ENCODE measurements at places on chromosomes 5 and 9. TPM values are rescaled to one million over a fixed set of nuclear protein-coding genes. Genes with fewer than 3 reads are reported as not detected.

Gene SLC46A2
- total RNA-seq = not detected

Gene NUTM2G
- total RNA-seq = not detected

Gene CNTNAP3B
- 15.8 TPM for total RNA-seq

Gene CCL27
- not detected for total RNA-seq

Gene HMCN2
- not detected for total RNA-seq

Gene HAUS6
- 20.6 TPM for total RNA-seq

Gene FOXD4L4
- total RNA-seq = 0.07 TPM

Gene FGF18
- 2.5 TPM for total RNA-seq

Gene RNF183
- total RNA-seq = not detected

Gene ORM2
- total RNA-seq = not detected

Gene OGN
- not detected for total RNA-seq

Gene SOHLH1
- total RNA-seq = 0.12 TPM

Gene ETF1
- total RNA-seq = 120 TPM

Gene SLCO4C1
- not detected for total RNA-seq

Gene LSM11
- 3.1 TPM for total RNA-seq

Gene ZNF454
- not detected for total RNA-seq

Gene NEUROG1
- total RNA-seq = not detected

Gene TAL2
- 0.20 TPM for total RNA-seq

Gene CTSV
- total RNA-seq = 13.0 TPM

Gene C1QTNF3
- 0.09 TPM for total RNA-seq

Data from A549 treated with Hydrocortisone at 1 μM for 4 hours (cell line).